ENCODE measurements at places on chromosomes 1 and 21. TPM values are rescaled to one million over a fixed set of nuclear protein-coding genes. Genes with fewer than 3 reads are reported as not detected.
A peak's percentile ranks its signal among the peaks of the same experiment; 100 is the strongest.

Gene GPX7
- total RNA-seq = 3.3 TPM

Gene ELF3
- total RNA-seq = 0.12 TPM

Gene TMEM222
- 29.6 TPM for total RNA-seq

Gene RBBP5
- total RNA-seq = 8.3 TPM

Gene TAS1R3
- total RNA-seq = 0.87 TPM

Gene CRB1
- 1.5 TPM for total RNA-seq

Gene GLIS1
- total RNA-seq = 0.09 TPM

Gene SLAMF9
- not detected for total RNA-seq

Gene GJA9
- total RNA-seq = not detected

Gene IGSF9
- not detected for total RNA-seq

DNA sequence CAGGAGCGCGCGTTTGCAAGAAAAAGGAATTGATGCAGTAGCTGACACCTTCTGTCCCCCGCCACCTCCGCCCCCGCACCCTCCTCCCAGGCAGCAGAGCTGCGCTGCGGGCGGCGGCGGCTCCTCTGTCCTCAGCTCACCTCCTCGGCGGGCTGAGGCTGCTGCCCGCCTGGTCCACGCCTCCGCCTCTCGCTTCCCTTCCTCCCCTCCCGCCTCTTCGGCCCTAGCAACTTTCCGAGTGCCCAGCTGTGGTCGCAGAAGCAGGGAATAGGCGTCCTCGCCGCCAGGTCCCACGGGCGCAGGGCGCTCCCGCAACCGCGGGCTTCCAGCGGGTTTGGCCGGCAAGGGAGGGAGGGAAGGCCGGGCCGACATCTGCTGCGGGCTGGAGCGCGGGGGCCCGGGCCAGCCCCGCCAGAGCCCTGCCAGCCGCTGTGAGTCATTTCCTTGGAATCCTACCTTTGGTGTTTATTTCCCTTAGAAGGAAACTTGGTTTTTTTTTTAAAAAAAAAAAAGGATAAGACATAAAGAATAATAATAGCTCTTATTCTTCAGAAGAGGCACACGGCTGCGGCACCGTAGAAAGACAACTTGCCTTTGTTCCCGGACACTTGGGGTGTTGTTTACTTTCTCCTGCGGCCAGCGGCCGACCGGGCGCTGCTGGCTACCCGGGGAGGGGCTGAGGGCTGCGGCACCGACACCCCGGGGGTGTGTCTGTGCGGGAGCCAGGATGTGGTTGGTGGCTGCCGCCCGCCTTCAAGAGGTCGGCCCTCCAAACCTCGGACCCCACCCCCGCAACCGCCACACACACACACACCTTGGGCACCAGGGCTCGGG, 1.1 kb downstream of the SERTAD4 start:
- peaks cover 87% of the 10 kb centered on the region for H3K27me3 ChIP-seq
- peak overlapping the region; percentile 51 for H3K4me3 ChIP-seq
- peak overlapping the region; percentile 96 for H3K27ac ChIP-seq
- peaks cover 51% of the 10 kb centered on the region for H3K4me1 ChIP-seq
- DNase-seq = no peak

- DNase-seq = no peak
- no peak overlapping the region for H3K4me3 ChIP-seq
- H3K27me3 ChIP-seq = no peaks in the 10 kb centered on the region
- no peak overlapping the region for H3K27ac ChIP-seq
- no peaks in the 10 kb centered on the region for H3K36me3 ChIP-seq
Measured at GRCh38 chr1:116365353-116365780, 7.7 kb upstream of the ATP1A1 start.

GRCh38 chr1:155339515-155340097, 18.9 kb downstream of the RUSC1 start:
- peaks cover 99% of the 10 kb centered on the region for H3K36me3 ChIP-seq
- H3K27me3 ChIP-seq = no peaks in the 10 kb centered on the region
- no peak overlapping the region for H3K4me3 ChIP-seq
- H3K4me1 ChIP-seq = no peaks in the 10 kb centered on the region
- no peak for DNase-seq

GRCh38 chr1:246275036-246275435, 232.0 kb downstream of the SMYD3 start:
- H3K27me3 ChIP-seq = no peaks in the 10 kb centered on the region
- no peaks in the 10 kb centered on the region for H3K36me3 ChIP-seq
- no peak for DNase-seq
- no peaks in the 10 kb centered on the region for H3K4me1 ChIP-seq
- H3K4me3 ChIP-seq = no peak overlapping the region
- no peak overlapping the region for H3K27ac ChIP-seq

- H3K4me1 ChIP-seq = peaks cover 14% of the 10 kb centered on the region
- DNase-seq = no peak
- peak overlapping the region; percentile 95 for H3K27ac ChIP-seq
- H3K36me3 ChIP-seq = peaks cover 22% of the 10 kb centered on the region
Measured at GRCh38 chr1:62437273-62437940, 558 bp downstream of the USP1 start.

- DNase-seq = no peak
- H3K36me3 ChIP-seq = no peaks in the 10 kb centered on the region
- H3K4me1 ChIP-seq = no peaks in the 10 kb centered on the region
Measured at GRCh38 chr1:170556917-170557316, 25.0 kb downstream of the GORAB start.

DNA sequence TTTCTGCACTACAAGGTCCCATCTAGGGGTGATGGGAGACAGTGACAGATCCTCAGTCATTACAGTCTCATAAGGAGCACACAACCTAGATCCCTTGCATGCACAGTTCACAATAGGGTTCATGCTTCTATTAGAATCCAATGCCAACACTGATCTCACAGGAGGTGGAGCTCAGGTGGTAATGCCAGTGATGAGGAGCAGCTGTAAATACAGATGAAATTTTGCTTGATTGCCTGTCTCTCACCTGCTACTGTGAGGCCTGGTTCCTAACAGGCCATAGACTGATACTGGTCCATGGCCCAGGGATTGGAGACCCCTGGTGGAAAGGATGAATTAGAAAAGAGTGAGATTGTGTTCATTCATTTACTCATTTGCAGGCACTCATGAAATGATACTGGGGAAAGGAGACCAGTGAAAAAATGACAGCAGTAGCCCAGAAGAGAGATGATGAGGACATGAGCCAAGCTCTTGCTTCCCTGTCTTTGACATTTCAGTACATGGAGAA, 251.6 kb upstream of the DUSP10 start:
- no peak overlapping the region for H3K27ac ChIP-seq
- no peaks in the 10 kb centered on the region for H3K36me3 ChIP-seq
- no peak for DNase-seq
- no peak overlapping the region for H3K4me3 ChIP-seq
- H3K27me3 ChIP-seq = no peaks in the 10 kb centered on the region
- H3K4me1 ChIP-seq = no peaks in the 10 kb centered on the region

DNA sequence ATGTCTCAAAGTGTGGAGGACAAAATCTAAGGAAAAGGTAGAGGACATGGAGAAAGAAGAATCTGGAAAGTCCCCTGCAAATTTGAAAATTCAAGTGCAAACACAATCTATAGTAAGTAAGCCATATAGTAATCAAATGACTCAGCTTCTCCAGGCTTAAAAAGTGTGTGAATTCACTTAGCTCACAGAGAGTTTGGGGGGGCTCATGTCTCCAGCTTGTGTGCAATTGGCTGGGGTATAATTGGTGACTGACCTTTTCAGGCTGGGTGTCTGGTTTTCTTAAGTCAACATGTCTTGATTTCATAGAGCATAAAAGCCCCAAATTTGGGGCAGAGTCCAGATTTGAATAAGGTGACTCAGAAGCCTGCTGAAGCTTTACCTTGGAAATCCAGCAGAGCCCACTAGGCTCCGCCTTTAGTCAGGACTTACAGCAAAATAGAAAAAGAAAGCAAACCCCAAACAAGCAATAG, 8.6 kb downstream of the CLDN14 start:
- no peaks in the 10 kb centered on the region for H3K4me1 ChIP-seq
- H3K36me3 ChIP-seq = no peaks in the 10 kb centered on the region
- H3K27ac ChIP-seq = no peak overlapping the region
- H3K27me3 ChIP-seq = no peaks in the 10 kb centered on the region

GRCh38 chr1:53296117-53296749, 31.6 kb downstream of the LRP8 start:
- no peaks in the 10 kb centered on the region for H3K36me3 ChIP-seq
- DNase-seq = no peak
- no peak overlapping the region for H3K27ac ChIP-seq
- no peak overlapping the region for H3K4me3 ChIP-seq

DNA sequence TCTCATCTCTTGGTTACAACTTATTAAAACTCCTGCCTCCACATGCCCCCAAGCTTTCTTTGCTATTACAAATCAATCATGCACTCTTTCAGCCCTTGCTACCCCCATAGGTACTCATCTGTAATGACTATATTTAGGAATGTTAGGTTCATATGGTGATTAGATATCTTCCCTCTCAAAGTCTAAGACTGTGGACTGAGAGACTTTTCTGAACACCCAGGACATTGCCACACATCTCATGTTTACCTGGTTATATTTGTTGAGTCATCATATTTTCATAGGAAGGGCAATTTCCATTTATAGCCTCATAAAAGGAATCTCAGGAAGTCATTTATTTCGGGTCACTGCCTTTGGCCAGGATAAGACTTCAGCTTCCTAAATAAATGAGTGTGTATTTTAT, 81.5 kb upstream of the LPGAT1 start:
- no peaks in the 10 kb centered on the region for H3K36me3 ChIP-seq
- H3K27ac ChIP-seq = no peak overlapping the region
- no peaks in the 10 kb centered on the region for H3K4me1 ChIP-seq
- no peak overlapping the region for H3K4me3 ChIP-seq
- no peaks in the 10 kb centered on the region for H3K27me3 ChIP-seq
- no peak for DNase-seq

- H3K27me3 ChIP-seq = no peaks in the 10 kb centered on the region
- no peak overlapping the region for H3K4me3 ChIP-seq
Measured at GRCh38 chr1:235078480-235079381, 49.9 kb downstream of the TOMM20 start.

GRCh38 chr1:157218671-157219070, 80.5 kb upstream of the ETV3 start:
- H3K4me1 ChIP-seq = no peaks in the 10 kb centered on the region
- no peak overlapping the region for H3K27ac ChIP-seq
- no peak for DNase-seq

DNA sequence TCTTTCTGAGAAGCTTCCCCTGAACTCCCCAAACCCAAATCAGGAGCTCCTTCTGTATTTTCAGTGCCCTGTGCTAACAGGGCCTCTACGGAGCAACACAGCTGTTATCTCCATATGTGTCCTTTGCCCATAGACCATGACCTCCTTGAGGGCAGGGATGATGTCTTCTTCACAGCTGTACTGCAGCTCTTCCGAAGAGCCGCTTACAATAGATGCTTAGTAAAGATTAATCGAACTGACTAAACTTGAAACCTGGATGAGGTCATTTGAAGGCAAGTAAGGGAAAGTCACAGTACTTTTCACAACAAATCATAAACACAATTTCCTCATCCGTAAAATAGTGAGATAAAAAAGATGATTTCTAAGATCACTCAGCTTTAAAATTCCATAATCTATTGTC, 4.4 kb upstream of the KCNN3 start:
- H3K4me1 ChIP-seq = peaks cover 16% of the 10 kb centered on the region
- no peak overlapping the region for H3K4me3 ChIP-seq
- H3K27me3 ChIP-seq = no peaks in the 10 kb centered on the region
- no peak for DNase-seq

DNA sequence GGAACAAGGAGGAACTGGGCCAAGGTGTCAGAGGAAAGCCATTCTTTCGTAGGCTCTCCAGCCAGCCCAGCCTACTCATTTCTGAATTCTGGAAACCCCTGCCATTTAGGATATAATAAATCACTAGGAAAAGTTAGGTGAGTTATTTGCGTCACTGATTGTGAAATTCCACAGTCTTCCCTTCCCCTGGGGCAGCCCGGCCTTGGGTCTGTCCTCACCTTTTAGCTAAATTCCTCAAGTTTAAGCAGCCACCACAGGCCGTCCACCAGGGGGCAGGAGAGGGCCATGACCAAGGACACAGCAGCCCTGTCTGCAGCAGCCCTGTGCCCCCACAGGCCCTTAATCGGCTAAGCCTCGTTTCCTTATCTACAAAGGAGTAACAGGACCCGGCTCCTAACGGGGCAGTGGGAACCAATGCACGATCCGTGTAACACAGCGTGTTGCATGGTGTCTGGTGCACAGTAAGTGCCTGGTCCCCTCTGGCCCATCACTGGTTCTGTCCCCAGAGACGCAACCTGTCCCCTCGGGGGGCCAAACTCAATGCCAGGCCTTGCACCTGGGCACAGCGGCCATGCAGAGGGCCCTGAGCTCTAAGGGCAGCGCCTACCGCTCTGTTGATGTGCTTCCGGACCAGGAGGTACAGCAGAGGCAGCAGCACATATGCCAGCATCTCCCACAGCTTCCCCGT, 18.1 kb downstream of the GPR157 start:
- peaks cover 12% of the 10 kb centered on the region for H3K36me3 ChIP-seq
- peak; percentile 87 for DNase-seq
- H3K27ac ChIP-seq = no peak overlapping the region
- no peaks in the 10 kb centered on the region for H3K27me3 ChIP-seq
- no peak overlapping the region for H3K4me3 ChIP-seq

- H3K36me3 ChIP-seq = no peaks in the 10 kb centered on the region
- H3K4me3 ChIP-seq = peak overlapping the region; percentile 78
- peaks cover 1% of the 10 kb centered on the region for H3K4me1 ChIP-seq
- peak; percentile 86 for DNase-seq
- no peaks in the 10 kb centered on the region for H3K27me3 ChIP-seq
- H3K27ac ChIP-seq = peak overlapping the region; percentile 79
Measured at GRCh38 chr1:204074274-204075138, 1.6 kb downstream of the SOX13 start.

- H3K27me3 ChIP-seq = no peaks in the 10 kb centered on the region
- H3K36me3 ChIP-seq = no peaks in the 10 kb centered on the region
- no peak overlapping the region for H3K27ac ChIP-seq
- DNase-seq = no peak
Measured at GRCh38 chr1:114093624-114094362, 59.9 kb downstream of the SYT6 start.

- peak within 1 kb of the TSS; percentile 74 for H3K4me3 ChIP-seq
- peaks cover 9% of the 10 kb centered on the region for H3K4me1 ChIP-seq
- DNase-seq = no peak
Measured at GRCh38 chr21:42653231-42654061, at the start of gene PDE9A. TSS of gene PDE9A (plus strand) at chr21:42653621. CDS start at chr21:42653815, 194 bp downstream.

DNA sequence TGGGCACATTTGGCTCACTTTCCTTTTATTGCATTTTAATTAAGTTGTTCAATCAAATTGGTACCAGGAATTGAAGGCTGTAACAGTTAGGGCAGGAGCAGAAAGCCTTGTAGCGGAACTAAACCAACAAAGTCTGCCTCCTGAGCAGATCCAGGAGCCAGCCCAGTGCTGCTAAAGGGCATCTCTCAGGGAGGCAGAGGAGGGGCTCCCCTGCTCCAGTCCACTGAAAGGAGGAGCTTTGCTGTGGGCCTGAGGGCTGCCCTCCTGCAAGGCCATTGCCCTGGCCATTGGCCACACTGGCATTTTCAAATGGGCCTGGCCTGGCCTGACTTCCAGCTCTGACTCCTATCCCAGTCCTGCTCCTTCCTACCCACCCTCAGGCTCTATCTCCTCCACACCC, 3.7 kb upstream of the TRABD2B start:
- no peak for DNase-seq
- no peak overlapping the region for H3K27ac ChIP-seq
- H3K4me3 ChIP-seq = no peak overlapping the region
- no peaks in the 10 kb centered on the region for H3K36me3 ChIP-seq
- peaks cover 7% of the 10 kb centered on the region for H3K4me1 ChIP-seq
- H3K27me3 ChIP-seq = peaks cover 6% of the 10 kb centered on the region

GRCh38 chr1:151809985-151810556, 4.9 kb upstream of the LINGO4 start:
- H3K27ac ChIP-seq = no peak overlapping the region
- no peaks in the 10 kb centered on the region for H3K27me3 ChIP-seq
- H3K4me3 ChIP-seq = no peak overlapping the region
- H3K36me3 ChIP-seq = no peaks in the 10 kb centered on the region
- no peak for DNase-seq

All from heart right ventricle (tissue), 16 donors.